ENCODE measurements at places on chromosomes 1 and 21.

GRCh38 chr1:199612976-199613774 lies 414.3 kb upstream of the NR5A2 start:
- no peak for DNase-seq

GRCh38 chr1:36276688-36277087 lies 29.5 kb upstream of the SH3D21 start:
- DNase-seq: no peak

- no peak for DNase-seq
Observed at GRCh38 chr1:94265906-94266305, 28.5 kb upstream of the ARHGAP29 start.

GRCh38 chr1:15459771-15460707 lies 3.5 kb downstream of the CELA2A start:
- peak; percentile 50 for DNase-seq

- peak; percentile 39 for DNase-seq
Observed at GRCh38 chr1:25037174-25038074, 107.3 kb upstream of the RUNX3 start.

GRCh38 chr1:203196371-203196770 lies 9.9 kb upstream of the CHI3L1 start:
- no peak for DNase-seq

- no peak for DNase-seq
Observed at GRCh38 chr1:71223641-71224340, 143.0 kb upstream of the ZRANB2 start.

DNA sequence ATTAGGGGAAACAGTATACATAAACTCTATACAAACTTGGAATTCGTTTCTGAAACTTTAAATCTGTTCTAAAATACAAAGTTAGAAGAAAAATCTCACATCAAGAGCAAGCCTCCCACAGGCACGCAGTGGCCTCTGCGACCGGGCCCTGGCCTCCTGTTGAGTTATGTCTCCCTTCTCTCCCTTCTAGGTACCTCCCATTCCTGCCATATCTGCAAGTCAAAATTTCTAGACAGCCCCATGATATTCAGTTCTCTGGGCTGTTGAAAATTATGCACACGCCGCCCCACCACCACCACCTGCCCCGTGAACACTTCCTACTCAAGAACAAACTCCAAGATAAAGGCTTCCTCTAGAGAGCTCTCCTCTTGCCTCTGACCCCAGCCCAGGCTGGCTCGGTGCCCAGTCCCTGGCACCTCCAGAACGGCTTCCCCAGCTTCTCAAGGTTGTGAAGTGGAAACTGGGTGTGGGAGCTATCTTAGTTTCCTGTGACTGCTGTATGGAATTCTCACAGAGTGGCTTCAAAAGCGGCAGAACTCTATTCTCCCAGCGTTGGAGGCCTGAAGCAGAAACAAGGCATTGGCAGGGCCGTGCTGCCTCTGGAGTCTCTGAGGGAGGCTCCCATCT lies 37.7 kb upstream of the LRP8 start:
- no peak for DNase-seq

DNA sequence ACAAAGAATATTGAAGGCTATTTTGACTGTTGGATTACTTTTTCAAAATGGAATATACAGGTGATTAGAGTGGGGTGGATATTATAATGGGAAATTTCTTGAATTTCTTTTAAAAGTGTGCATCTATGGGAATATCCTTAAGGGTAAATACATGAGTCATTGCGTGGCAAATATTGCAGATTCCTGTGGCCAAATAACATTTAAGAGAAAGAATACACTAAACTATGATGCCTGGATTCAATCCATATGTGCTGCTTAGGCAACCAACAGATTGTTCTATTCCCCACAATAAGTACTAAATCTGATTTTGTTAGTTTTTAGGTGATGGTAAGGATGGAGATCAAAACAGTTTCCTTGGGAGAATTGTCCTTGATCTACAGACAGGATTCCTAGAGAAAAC lies 119.5 kb downstream of the HMCN1 start:
- no peak for DNase-seq

DNA sequence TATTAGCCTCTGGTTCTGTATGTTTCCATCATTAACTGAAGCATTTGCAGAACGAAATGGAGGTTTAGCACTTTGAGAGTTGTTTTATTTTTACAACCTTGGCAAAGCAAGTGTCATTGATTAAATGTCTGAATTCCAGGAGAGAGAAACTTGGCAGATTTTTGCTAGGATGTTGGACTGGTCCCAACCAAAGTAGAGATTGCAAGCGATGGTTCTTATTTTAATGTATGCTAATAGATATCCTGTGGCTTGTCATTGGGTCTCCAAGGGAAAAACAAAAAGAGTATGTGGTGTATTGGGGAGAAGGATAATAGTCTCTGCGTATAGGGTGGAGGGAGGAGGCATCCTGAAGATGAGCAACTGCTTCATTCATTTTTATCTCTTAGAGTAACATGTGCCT lies 457.2 kb upstream of the RUNX1 start:
- DNase-seq: no peak

DNA sequence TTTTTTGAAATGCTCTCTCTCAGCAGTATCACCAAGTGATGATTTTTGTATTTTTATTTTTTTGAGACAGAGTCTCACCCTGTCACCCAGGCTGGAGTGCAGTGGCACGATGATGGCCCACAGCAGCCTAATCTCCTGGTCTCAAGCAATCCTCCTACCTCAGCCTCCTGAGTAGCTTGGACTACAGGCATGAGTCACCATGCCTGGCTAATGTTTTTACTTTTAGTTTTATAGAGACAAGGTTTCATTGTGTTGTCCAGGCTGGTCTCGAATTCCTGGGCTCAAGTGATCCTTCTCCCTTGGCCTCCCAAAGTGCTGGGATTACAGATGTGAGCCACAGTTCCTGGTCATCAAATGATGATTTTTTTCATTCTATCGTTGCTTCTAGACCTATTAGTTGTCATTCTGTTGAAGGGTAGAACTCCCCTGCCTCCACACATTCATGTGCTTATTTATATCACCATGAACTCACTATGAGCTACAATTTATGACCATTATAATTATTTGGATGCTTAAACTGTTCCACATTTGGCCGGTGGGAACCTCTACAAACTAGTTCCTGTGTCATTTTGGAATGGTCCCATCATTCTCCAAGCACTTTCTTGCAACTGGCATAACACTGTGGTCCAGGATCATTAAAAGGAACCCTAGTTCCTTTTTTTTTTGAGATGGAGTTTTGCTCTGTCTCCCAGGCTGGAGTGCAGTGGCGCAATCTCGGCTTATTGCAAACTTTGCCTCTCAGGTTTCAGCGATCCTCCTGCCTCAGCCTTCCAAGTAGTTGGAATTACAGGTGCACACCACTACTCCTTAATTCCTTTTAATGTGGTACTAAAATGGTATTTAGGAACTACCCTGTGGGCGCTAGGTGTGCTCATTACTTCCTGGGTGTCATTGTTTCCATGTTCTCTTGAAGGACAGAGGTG lies 20.2 kb upstream of the TOR3A start:
- no peak for DNase-seq

DNA sequence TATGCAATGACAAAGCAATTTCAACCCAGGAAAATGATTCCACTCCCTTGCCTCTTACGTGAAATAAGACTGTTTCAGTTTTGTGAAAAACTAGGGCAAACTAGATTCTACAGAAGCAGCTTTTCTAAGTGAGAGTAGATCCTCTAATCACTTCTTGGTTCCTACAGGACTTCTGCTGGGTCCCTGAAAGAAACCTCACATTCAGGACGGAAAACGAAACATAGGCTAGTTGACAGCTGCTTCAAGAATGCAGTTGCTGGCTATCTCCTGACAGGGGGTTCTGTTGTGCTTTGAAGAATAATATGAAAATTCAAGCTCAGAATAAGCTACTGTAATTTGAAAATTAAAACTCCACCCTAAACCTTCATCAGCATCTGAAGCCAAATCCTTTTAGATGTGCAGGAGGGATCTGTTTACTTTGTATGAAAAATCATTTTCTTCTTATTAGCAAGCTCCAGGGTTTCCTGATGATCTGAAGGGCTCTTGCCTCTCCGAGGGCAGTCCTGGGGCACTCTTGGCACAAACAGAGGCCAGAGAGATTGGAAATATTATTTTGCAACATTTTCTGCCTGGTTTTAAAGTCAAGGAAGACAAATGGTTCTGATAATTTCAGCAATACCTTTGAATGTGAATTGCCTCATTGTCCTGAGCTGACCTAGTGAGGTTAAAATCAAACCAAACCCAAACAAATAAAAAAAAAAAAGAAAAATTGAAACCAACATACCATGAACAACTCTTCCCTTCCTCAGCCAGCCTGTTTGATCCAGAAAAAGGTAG lies 55.0 kb downstream of the NTMT2 start:
- no peak for DNase-seq

- no peak for DNase-seq
Observed at GRCh38 chr1:9805006-9805508, 18.7 kb downstream of the CLSTN1 start.

DNA sequence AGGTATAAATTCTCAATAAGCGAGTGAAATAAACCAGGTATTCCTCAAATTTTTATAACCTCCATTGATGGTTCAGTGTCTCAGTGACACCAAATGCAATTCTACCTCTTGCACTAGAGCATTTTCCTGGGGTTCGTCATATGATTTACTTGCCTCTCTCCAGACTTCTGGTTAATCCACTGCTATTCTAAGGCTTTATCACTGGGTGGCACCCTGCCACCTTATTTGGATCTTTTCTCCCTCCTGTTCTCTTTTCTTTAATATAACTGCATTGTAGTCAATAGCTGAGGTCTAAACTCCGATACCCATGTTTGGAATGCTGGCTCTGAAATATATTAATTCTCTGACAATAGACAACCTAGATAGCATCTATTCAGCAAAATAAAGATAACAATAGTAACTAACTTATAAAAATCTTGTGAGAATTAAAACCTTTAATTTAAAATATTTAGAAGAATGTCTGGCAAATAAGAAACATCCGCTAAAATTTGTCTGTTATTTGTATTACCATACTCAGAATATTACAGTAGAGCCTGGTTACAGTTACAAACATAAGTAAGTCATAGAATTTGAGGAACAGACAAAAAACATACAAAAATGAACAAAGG lies 436.4 kb downstream of the PLA2G4A start:
- DNase-seq: peak; percentile 19

DNA sequence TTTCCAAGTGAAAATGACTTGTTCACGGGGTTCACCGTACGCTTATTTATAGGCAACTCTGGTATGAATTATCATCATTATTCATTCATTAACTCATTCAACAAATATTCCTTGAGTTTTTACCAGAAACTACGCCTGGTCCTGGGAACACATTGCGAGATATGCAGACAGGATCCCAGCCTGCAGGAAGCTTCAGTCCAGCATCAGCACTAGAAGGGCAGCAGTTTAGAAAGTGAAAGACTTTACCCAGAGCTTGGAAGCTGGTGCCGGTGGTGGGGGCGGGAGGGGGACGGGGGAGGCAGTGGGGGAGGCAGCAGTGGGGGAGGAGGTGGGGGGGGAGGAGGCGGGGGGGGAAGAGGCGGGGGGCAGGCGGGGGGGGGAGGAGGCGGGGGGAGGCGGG lies 55.9 kb downstream of the SETD4 start:
- no peak for DNase-seq

GRCh38 chr1:194952171-194952570 lies 1656.1 kb downstream of the KCNT2 start:
- DNase-seq: no peak

GRCh38 chr1:14545422-14546025 lies 53.0 kb upstream of the KAZN start:
- DNase-seq: no peak

DNA sequence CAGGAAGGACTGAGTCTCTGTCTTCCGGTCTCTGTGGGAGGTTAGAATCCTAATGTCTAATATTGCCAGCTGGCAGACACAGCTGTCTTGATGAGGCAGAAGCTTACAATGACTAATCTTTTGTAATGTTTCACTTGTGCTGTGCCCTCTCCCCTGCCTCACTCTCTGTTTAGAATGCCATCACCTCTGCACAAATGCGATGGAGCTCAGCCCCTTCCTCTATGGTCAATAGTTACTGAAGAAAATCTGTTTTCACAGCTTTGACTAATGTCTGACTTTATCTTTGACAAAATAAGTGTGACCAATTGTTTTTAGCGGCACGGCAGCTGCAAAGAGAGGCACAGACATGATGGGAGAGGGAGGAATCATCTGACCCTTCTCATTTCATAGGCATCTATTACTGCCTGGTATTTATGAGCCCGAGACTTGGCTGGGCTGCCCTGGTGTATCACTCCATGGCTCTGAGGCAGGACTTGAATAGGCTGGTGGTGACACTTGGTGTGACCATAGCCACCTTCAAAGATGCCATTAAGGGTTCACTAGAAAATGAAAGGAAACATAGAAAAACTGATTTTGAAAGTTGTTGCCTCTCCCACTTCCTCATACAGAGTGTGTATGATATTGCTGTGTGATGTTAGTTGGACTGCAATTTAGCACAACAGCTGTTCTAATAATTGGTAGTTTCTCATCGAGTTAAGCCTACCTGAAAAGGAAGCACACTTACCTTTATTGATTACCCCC lies 163.2 kb upstream of the NBPF11 start:
- DNase-seq: no peak

DNA sequence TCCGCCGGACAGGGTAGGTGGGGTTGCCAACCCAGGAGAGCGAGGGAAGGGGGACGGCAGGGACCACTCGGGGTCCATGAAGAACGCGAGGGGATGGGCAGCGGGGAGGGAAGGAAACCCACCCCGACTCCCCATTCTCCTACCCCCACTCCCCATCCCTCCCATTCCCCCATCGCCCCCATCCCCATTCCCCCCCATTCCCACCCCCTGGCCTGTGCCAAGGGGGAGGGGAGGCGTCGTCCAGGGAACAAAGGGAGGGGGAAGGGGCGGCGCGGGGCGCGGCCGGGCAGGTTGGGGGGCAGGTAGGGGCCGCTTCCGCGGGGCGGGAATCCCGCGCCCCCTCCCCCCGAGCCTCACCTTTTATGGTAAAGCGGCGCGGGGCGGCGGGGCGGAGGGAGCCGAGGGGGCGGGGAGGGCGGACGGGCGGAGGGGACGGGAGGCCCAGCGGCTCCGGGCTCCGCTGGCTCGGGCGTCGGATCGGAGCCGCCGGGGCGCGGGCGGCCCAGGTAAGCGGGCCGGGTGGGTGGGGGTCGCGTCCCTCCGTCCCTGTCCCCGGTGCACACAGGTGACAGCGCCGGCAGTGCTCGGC lies at the start of gene FBLIM1:
Gene FBLIM1 (plus strand): TSS at position 453 of the 589 bp plus-strand sequence. CDS start 6,189 bp downstream, outside the sequence.
- no peak for DNase-seq

DNA sequence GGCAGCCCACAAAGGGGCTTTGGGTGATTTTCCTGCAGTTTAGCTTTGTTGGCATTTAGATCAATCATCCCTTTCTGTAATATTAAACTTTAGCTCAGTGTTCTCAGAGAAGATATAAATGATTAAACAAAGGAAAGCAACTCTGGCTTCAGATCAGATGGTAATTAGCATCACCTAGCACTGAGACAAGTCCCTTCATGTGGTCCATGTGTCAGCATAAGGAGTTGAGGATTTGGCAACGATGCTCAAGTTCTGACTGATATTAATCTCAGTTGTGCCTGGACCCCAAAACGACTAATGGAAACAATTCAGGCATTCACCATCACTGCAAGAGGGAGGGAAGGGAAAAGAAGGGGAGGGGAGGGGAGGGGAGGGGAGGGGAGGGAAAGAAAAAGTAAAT lies 60.4 kb downstream of the SEC16B start:
- no peak for DNase-seq

DNA sequence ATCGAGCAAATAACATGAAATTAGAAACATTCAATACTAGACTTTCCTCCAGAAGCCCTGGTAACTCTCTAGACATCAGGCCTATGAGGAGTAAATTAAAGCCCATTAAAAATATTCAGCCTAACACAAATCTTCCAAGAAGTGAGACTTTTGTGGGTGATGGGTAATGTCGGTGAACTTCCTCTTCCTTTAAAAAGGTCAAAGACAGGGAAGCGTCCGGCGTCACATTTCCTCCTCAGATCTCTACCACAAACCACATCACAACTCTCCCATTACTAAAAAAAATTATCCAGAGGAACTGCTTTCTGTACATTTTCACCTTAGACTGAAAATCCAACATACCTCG lies 1.4 kb downstream of the EIF4G3 start:
- DNase-seq: peak; percentile 50

All from SW480 (cell line).